ENCODE measurements at places on chromosomes 13 and 19.

DNA sequence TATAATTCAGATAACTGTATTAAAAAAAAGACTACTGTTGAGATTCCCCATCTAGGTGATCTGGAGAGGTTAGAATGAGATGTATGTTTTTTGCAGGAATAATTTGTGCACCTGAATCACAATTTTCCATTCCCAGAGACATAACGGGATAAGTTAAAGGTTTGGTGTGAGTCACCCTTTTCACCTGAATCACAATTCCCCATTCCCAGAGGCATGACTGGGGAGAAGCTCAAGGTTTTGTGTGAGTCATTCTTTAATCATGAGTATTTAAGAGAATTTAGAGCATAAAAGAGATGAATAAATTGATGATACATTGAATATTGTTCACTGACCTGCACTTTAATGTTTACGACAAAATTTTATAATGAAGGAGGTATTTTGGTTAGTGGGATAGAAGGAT lies 9.0 kb downstream of the OR7A5 start:
- no peak for ATAC-seq

DNA sequence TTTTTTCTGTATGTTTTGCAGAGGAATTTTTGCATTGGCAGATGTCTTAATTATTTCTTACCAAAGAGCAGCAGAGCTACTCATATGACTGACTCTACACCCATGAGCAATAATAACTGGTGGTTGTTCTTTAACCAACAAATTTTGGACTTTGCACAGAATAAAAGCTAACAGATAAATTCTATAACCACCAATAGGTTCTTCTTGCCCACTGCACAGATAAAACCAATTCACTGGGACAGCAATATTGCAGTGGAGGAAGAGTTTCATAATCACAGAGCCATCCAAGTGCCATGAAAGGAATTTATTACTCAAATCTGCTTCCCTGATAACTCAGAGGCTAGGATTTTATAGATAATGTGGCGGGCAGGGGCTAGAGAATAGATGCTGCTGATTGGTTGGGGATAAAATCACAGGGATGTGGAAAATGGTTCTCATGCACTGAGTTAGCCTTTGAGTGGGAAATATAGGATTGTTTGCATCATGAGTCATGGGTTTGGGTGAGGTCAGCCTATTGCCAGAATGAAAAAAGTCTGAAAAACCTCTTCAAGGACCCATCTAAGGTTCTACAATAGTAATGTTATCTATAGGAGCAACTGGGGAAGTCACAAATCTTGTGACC lies 104.3 kb upstream of the PCDH17 start:
- ATAC-seq = no peak

GRCh38 chr13:74570834-74571233 lies 436.6 kb upstream of the KLF12 start:
- no peak for ATAC-seq

DNA sequence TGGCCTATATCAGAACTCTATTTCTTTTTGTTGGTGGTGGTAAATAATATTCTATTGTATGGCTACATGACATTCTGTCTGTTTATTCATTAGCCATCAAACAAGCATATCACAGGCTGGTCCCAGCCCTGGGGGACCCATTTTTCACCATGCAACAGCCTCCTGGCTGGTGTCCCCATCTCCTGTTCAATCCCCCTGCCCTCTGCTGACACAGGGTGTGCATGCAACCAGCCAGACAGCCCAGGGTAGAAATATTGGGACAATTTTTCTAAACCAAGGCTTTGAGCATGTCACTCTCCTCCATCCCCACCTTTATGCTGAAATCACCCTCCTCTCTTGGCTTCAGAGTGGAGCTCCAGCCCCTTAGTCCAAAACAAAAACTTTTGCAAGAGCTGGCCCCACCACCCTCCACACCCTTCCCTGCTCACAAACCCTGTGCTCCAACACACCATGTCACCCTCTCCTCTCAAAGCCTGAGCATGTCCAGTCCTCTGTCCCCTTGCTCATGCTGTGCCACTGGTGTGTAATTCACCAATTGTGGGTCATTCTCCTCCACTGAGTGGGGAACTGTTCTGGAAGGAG lies 153.0 kb upstream of the UQCRFS1 start:
- no peak for ATAC-seq

- no peak for ATAC-seq
Observed at GRCh38 chr13:46057256-46058015, 4.9 kb upstream of the ZC3H13 start.

- ATAC-seq = no peak
Observed at GRCh38 chr13:105874814-105875213, 660.6 kb downstream of the EFNB2 start.

- ATAC-seq = peak; percentile 49
Observed at GRCh38 chr19:32580353-32580900, 563 bp upstream of the PDCD5 start.

GRCh38 chr13:41099986-41100385 lies 32.6 kb downstream of the KBTBD6 start:
- ATAC-seq = no peak

All from stimulated activated memory B cell treated with anti-CD40 and anti-IgM and Interleukin-4, amounts not matched to agents 10 μg/mL and 1 μg/mL and 100 μg/mL, for 72 hours (primary cell).